Esophagus muscularis mucosa (tissue), 4 donors: ENCODE measurements at places on chromosomes 1 and 21. TPM values are rescaled to one million over a fixed set of nuclear protein-coding genes. Genes with fewer than 3 reads are reported as not detected.

JAM2 gene
- 51.1 TPM for total RNA-seq

NUDT17 gene
- total RNA-seq: 1.2 TPM

CD160 gene
- not detected for total RNA-seq

ADGRB2 gene
- 3.4 TPM for total RNA-seq

DNA sequence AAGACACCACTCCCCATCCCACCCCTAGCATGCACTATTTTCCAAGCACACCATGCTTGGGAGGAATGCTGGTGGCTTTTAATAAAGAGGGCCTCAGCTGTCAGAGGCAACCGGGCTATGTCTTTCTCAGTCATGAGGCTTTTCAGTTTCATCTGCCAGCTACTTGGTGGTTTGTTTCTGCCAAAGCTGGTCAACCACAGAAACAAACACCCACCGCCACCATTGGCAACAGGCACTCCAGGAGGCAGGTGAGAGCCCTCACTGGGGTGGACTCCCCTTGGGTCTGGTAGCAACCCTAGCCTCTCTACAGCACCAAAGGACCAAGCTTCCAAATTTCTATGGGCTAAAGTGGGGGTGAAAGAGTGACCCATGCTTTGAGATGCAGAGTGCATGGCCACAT is 54.3 kb upstream of the CD1D start:
- no peak overlapping the region for H3K27ac ChIP-seq
- H3K27me3 ChIP-seq: no peaks in the 10 kb centered on the region
- H3K36me3 ChIP-seq: no peaks in the 10 kb centered on the region
